Hematopoietic multipotent progenitor cell treated with erythropoietin and hydrocortisone succinate and interleukin-3 and kit ligand, for 17 days (in vitro differentiated cells): ENCODE measurements at places on chromosomes 1 and 21.

- no peak for DNase-seq
Observed at GRCh38 chr1:18322368-18323032, 158.2 kb upstream of the KLHDC7A start.

DNA sequence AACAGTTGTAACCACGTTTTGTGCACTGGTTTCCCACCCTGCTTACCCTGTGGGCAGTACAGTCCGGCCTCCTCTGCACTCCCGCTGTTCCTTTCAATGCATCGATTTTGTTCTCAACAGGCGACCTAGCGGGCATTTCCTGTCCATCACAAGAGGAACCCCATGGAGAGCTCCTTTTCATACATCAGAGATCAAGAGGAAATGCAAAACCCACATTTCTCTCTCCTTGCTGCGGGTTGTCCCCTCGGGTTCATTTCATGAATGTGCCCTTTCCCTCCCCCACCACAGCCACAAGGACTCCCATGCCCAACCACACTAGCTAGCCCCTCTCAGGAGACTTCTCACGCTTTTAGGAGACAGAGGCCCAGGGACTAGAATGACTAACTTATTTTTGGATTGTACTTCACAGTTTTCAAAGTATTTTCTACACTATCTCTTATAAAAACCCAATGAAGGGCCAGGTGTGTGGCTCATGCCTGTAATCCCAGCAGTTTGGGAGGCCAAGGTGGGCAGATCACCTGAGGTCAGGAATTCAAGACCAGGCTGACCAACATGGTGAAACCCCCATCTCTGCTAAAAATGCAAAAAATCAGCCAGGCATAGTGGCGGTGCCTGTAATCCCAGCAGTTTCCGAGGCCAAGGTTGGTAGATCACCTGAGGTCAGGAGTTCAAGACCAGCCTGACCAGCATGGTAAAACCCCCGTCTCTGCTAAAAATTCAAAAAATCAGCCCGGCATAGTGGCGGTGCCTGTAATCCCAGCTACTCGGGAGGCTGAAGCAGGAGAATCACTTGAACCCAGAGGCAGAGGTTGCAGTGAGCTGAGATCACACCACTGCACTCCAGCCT lies 18.4 kb downstream of the ATP1A4 start:
- DNase-seq, result no peak

DNA sequence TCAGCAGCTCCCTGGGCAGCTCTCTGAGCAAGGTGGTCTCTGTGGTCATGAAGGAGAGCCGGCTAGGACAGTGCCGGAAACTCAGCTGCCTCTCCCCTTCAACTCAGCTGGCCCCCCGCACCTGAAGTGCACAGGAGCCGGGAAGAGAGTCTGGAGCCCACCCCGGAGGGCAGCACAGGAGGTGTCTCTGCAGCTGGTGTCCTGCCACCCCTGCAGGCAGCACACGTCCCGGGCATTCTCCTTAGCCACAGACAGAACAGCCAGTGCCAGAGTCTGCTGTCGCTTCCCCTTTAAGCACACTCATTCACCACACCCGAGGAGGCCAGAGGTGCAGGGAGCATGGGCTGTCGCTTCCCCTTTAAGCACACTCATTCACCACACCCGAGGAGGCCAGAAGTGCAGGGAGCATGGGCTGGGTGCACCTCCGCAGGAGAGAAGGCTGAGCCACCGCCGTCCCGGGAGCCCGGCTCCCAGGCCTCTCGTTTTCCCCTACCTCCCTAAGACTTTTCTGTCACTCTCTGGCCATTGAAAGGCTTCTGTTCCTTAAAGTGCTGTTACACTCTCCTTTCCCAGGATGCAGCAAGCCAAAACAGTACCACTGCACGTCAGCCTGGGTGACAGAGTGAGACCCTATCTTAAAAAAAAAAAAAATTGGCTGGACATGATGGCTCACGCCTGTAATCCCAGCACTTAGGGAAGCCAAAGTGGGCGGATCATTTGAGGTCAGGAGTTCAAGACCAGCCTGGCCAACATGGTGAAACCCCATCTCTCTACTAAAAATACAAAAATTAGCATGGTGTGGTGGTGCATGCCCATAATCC lies 16.9 kb upstream of the SAMD11 start:
- no peak for DNase-seq

GRCh38 chr1:3352299-3352951 lies 102.0 kb upstream of the ARHGEF16 start:
- DNase-seq, result no peak

DNA sequence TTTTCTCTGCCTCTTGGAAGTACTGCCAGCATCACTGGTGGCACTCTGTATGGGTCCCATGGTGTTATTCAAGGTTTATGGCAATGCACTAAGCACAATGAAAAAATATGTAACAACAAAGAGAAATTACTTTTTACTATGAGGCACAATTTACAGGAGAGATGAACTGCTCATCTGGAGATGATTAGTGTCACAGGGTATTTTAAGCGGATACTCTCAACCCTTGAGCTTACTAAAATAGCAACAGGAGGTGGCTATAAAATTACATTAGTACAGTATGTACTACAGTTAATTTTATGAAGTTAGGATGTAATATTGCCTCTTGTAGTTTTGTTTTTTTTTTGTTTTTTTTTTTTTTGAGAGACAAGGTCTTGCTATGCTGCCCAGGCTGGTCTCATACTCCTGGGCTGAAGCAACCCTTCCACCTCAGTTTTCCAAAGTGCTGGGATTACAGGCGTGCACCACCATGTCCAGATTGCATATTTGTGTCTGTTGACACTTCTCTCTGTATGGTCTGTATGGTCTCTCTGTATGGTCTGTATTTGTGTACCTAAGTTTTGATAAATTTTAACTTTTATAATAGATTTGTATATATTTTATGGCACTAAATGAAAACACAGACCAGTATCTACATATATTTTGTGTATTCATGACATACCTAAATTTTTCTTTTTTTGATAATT lies 175.6 kb upstream of the HP1BP3 start:
- no peak for DNase-seq

- DNase-seq, result no peak
Observed at GRCh38 chr1:20380616-20381035, 90.0 kb downstream of the VWA5B1 start.

- no peak for DNase-seq
Observed at GRCh38 chr1:39105061-39105840, 79.1 kb downstream of the NDUFS5 start.

DNA sequence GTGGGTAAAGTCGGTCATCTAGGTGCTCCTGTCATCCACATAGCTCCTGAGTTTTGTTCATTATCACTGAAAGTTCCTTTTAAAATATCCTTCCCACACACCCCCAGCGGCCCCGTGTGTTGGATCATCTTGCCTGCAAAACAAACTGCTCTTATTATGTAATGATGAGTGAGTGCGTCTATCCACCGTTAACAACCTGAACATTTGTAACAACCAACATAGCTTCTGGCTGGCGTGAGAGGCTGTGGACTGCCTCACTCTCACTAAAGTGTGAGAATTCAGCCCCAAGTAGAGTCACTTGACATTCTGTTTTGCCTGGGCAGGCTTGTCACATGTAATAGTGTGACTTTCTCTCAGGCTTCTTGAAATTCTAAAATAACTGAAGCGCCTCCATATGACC lies 14.5 kb upstream of the KCNA2 start:
- no peak for DNase-seq

DNA sequence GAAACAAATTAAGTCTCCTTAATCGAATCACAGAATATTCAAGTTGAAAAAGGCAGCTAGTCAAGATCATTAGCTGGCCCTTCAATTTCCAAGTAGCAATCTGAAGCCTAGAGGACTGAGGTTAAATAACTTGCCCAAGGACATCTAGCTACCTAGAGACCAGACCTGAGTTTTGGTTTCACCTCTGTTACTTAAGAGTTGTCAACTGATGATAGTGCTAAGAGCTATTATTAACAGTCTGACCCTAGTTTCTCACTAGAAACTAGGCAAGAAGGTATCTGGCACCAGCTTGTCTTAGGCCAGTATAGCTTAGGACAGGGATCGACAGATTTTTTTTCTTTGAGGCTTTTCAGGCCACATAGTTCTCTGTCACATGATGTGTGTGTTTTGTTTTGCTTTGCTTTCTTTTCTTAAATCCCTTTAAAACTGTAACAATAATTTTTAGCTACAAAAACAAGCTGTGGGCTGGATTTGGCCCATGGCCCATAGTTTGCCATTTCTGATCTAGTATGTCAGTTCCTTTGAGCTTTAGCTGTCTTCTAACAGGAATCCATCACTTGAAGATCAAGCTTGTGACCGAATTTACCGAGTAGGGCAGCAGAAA lies 23.2 kb downstream of the TRIM45 start:
- no peak for DNase-seq

- no peak for DNase-seq
Observed at GRCh38 chr1:42784946-42785693, at the start of gene TMEM269. Gene TMEM269 (plus strand): TSS chr1:42784991. CDS start chr1:42789894, 4,903 bp downstream.

DNA sequence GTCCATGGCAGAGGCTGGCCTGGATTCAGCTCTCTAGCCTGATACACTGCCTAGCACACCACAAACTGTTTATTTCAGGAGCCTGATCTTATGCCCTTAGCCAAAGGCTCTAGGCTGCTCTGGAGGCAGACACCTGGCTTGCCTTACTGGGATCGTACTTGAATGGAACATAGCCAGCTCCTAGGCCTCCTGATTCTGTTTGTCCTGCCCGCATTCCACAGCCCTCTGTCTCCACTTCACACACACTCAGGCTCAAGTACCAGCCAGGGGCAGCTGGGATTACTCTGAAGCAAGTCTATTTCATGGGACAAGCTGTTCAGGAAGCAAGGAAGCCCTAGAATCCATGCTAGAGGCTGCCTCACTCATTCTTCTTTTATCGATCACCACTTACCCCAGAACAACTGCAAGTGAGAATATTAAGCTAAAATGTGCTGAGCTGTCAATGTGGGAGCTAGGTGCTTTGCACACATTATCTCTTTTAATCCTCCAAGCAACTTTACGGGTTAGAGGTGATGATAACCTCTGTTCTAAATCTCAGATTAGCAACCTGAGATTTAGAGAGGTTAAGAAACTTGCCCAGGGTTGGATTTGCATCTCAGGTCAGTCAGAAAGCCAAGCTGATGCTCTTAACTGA lies 31.1 kb upstream of the CYP4B1 start:
- DNase-seq, result no peak

DNA sequence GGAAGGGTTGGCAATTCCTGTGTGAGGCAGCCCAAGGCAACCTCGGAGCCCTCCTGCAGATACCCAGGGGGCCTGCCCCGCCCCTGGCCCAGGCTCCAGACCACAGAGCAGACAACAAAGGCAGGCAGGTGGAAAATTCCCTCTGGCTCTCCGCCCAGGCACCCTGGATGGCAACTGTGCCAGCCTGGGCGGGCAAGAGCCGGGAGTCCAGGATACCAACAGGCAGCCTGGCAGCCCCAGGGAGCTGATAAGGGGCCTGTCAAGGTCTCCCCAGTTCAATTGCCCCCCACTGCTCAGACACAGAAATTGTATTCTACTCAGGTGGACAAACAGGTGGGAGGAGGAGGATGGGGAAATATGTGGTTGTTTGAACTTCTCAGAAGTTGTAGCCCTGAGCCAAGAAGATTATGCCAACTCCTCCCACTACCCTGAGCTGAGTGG lies 15.4 kb upstream of the GPR37L1 start:
- no peak for DNase-seq

- no peak for DNase-seq
Observed at GRCh38 chr1:182315167-182315556, 76.4 kb downstream of the GLUL start.

DNA sequence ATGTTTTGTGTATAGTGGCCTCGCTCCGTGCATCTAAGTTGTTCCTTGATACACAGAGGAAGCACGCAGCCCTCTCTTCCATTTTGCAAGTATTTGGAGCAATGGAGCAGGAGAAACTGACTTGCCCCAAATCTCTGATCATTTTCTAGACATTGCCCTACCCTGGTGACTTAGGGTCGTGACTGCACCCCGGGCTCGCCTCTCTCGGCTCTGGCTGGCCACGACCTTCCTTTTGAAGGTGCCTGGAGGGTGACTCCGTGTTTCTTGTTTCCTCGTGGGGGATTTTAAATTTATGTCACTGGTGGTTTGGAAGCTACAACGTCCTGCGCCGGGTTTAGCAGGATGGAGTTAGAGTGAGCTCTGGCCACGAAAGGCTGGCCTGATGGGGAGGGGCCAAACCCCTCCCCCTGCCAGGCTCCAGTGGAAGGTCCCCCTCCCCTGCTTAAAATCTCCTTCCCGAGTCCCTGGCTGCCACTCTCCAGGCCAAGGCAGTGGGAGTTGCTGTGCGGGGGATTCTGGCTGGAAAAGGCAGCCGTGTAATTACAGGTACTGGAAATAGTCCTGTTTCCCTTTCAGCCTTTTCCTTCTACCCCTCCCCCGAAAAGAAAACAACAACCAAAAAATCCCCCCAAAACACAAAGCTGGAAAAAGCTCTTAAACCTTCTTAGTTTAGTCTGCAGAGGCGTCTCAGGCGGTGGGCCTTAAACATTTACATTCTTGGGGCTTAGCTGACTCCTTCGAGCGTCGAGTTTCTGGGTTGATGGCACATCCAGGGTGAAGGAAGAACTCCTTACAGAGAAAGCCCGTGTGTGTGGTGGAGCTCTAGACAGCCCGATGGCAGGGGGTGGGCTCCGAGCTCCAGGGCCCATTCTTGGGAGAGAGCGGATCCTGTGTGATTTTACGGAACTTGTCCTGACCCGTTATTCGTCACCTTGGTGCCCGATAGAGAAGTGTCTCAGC lies 28.1 kb downstream of the SPSB1 start:
- no peak for DNase-seq

GRCh38 chr1:171868217-171868803 lies 27.0 kb downstream of the DNM3 start:
- DNase-seq, result no peak

DNA sequence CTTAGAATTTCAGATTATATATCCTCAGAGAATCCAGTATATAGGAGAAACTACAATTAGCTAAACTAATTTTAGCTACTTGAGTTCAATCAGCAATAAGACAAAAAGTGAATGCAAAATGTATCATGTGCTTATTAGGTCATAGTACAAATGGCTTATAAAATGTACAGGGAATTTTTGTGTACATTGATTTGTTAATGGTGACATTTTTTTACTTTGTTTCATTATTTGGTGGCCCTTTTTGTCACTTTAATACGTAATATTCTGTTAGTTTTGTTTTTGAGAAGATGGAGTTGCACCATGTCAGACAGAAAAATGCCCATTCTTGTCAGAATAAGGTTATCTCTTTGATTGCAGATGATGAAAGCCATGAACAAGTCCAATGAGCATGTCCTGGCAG lies 33.6 kb downstream of the CC2D1B start:
- no peak for DNase-seq

GRCh38 chr1:79041666-79042065 lies 35.1 kb upstream of the ADGRL4 start:
- no peak for DNase-seq

GRCh38 chr1:105793536-105794146 lies 1262.8 kb upstream of the PRMT6 start:
- DNase-seq, result no peak

DNA sequence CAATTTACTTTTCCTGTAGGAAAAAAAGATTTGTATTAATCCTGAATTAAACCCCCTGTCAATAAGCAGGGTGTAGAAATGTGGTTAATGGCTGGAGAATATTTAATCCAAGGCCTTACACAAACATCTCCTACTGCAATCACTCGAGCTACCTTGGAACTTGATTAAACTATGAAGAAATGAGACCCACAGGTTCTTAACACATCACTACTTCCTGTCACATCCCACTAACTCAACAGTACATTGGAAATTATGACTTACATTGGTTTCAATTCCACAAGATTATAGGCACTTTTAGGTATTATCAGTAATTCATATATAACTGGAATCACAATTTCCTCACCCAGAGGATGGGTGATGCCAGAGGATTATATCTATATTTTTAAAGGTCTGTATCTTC lies 480.3 kb downstream of the MRPL39 start:
- no peak for DNase-seq

GRCh38 chr21:27837936-27838335 lies 871.0 kb upstream of the ADAMTS5 start:
- no peak for DNase-seq
